ENCODE measurements at places on chromosomes 2 and 18. TPM values are rescaled to one million over a fixed set of nuclear protein-coding genes. Genes with fewer than 3 reads are reported as not detected.

Gene AGAP1
- total RNA-seq = 39.4 TPM

DNA sequence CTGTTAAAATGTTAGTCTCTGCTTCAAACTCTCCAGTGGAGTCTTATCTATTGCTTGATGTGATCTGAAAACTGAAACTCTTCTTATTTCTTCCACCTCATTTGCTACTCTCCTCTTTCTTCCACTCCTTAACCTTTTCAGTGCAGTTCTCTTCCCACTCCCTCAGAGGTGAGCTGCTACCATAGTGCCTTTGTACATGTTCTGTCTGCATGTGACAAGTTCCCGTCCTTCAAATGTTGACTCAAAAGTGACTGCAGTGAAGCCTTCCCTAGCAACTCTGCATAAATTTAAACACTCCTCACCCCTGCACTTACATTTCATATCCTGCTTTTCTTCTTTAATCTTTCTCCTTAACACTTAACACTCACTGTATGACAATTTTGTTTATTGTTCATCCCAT is 12.1 kb downstream of the SGO2 start:
- DNase-seq = no peak
- H3K27me3 ChIP-seq = no peaks in the 10 kb centered on the region
- H3K4me1 ChIP-seq = no peaks in the 10 kb centered on the region
- no peak overlapping the region for H3K4me3 ChIP-seq

Gene SALL3
- total RNA-seq = 0.28 TPM

GRCh38 chr2:134505446-134505845 is 213.4 kb downstream of the TMEM163 start:
- H3K4me3 ChIP-seq = no peak overlapping the region
- no peaks in the 10 kb centered on the region for H3K27me3 ChIP-seq
- no peaks in the 10 kb centered on the region for H3K36me3 ChIP-seq
- no peaks in the 10 kb centered on the region for H3K4me1 ChIP-seq

- no peaks in the 10 kb centered on the region for H3K4me1 ChIP-seq
- no peak overlapping the region for H3K4me3 ChIP-seq
These were observed 74.8 kb downstream of the EMX1 start for GRCh38 chr2:72991980-72992733.

- no peaks in the 10 kb centered on the region for H3K4me1 ChIP-seq
- H3K27ac ChIP-seq = no peak overlapping the region
- no peaks in the 10 kb centered on the region for H3K27me3 ChIP-seq
- DNase-seq = no peak
- no peak overlapping the region for H3K4me3 ChIP-seq
- no peaks in the 10 kb centered on the region for H3K36me3 ChIP-seq
These were observed 112.0 kb downstream of the VIT start for GRCh38 chr2:36808386-36809068.

- H3K27ac ChIP-seq = peak overlapping the region; percentile 56
- H3K27me3 ChIP-seq = no peaks in the 10 kb centered on the region
- H3K4me3 ChIP-seq = no peak overlapping the region
- peaks cover 9% of the 10 kb centered on the region for H3K4me1 ChIP-seq
These were observed 90.8 kb downstream of the WDSUB1 start for GRCh38 chr2:159195697-159196096.

- no peaks in the 10 kb centered on the region for H3K4me1 ChIP-seq
- H3K36me3 ChIP-seq = no peaks in the 10 kb centered on the region
- H3K27me3 ChIP-seq = no peaks in the 10 kb centered on the region
- DNase-seq = no peak
- H3K4me3 ChIP-seq = no peak overlapping the region
- no peak overlapping the region for H3K27ac ChIP-seq
These were observed 566.9 kb downstream of the BCL11A start for GRCh38 chr2:59986511-59986910.

Gene SLC66A2
- 26.5 TPM for total RNA-seq

Gene FAM228A
- 0.80 TPM for total RNA-seq

- H3K4me3 ChIP-seq = no peak overlapping the region
- H3K27ac ChIP-seq = no peak overlapping the region
- no peaks in the 10 kb centered on the region for H3K27me3 ChIP-seq
These were observed 11.2 kb downstream of the NCK2 start for GRCh38 chr2:105755895-105756294.

GRCh38 chr18:35352778-35353177 is 8.6 kb upstream of the ZNF24 start:
- no peak overlapping the region for H3K27ac ChIP-seq
- no peak for DNase-seq
- no peaks in the 10 kb centered on the region for H3K36me3 ChIP-seq
- H3K4me3 ChIP-seq = no peak overlapping the region
- H3K27me3 ChIP-seq = no peaks in the 10 kb centered on the region
- H3K4me1 ChIP-seq = peaks cover 1% of the 10 kb centered on the region

GRCh38 chr2:172434821-172435605 is 7.6 kb downstream of the ITGA6 start:
- DNase-seq = no peak
- no peaks in the 10 kb centered on the region for H3K27me3 ChIP-seq
- H3K36me3 ChIP-seq = no peaks in the 10 kb centered on the region
- peaks cover 8% of the 10 kb centered on the region for H3K4me1 ChIP-seq

Gene CFC1
- total RNA-seq = 9.1 TPM

DNA sequence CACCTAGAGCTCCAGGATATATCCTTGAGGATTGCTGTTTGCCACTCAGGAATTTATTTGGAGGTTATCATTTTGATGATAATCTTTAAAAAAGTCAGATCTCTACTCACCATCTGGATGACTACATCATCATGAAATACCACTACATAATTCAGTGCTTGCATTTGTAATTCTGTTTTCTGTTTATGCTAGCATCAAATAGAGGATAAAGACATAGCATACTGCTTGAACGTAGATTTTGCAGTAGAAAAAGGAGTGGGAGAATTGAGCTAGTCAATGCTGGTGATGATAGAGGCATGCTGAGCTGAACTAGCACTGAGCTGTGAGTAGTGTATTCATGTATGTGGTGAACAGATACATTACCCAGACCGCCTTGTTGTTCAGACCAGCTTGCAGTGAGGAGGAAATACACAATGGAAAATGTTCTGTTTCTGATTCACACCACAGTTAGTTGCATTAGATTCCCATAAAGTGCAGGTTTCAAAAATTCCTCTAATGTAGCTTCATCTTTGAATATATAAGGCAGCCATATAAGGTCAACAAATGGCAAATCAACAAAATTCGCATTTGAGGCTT is 68.8 kb upstream of the CDC42EP3 start:
- H3K27ac ChIP-seq = no peak overlapping the region
- H3K36me3 ChIP-seq = no peaks in the 10 kb centered on the region
- no peak overlapping the region for H3K4me3 ChIP-seq
- no peaks in the 10 kb centered on the region for H3K4me1 ChIP-seq
- no peak for DNase-seq

Gene HNMT
- 45.9 TPM for total RNA-seq

Gene SKOR2
- total RNA-seq = not detected

Gene ALLC
- total RNA-seq = not detected

DNA sequence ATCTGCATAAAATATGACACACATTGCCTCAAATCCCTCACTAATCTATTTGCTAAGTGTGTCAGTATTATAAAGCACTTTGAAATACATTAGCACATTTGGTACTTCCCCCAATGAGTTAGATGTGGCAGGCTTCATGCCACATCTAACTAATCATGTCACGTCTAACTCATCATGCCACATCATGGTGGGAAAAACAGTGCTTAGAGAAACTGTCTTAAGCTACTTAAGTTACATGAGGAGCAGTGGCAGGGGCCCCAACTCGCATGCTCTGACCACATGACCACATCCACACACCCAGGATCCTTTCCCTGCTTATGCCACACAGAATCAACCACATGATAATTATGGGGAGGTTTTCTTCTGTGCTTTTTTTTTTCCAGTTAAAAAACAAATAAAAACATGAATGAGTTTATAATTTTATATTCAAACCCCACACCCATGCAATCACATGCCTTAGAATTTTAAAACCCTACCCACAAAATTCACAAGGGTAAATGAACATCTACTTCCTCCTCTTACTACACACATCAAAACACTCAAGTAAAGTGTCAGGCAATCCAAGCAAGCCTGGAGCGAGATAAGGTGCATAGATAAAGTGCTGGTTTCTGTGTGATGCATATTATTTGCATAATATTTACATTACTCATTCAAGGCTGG is 1.6 kb downstream of the ABCA12 start:
- no peak overlapping the region for H3K27ac ChIP-seq
- H3K27me3 ChIP-seq = no peaks in the 10 kb centered on the region
- DNase-seq = no peak
- H3K4me1 ChIP-seq = no peaks in the 10 kb centered on the region
- H3K36me3 ChIP-seq = no peaks in the 10 kb centered on the region
- H3K4me3 ChIP-seq = no peak overlapping the region

GRCh38 chr2:120480346-120480902 is 134.5 kb downstream of the INHBB start:
- H3K27ac ChIP-seq = no peak overlapping the region
- H3K36me3 ChIP-seq = no peaks in the 10 kb centered on the region
- no peak for DNase-seq
- H3K4me3 ChIP-seq = no peak overlapping the region

DNA sequence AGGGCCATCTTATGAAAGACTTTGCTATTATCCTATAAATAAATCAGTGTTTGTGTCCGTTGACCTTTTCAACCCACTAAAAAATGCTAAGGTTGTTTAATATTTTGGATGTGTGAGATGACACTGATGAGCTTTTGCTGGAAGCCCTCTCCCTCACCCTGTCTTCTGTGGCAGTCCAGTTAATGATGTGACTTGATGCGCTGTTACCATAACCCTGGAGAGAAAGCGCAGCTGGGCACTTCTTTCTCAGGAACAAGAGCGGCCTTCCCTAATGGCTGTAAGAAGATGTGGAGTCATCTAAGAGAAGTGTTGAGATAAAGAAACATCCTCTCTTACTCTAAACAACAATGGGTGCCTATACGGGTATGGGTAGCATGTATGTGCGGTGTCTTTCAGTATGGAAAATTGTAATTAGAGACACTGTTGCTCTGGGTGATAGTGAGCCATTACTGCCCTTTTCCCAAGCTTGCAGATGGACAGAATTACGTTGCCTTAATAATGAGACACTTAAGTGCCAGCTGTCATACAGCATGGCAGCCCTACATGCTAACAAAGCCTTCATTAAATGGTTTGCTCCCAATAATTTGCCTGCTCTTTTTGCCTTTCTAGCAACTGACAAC is 165.6 kb upstream of the NABP1 start:
- DNase-seq = peak; percentile 96
- H3K4me3 ChIP-seq = no peak overlapping the region
- H3K27me3 ChIP-seq = no peaks in the 10 kb centered on the region
- no peak overlapping the region for H3K27ac ChIP-seq

DNA sequence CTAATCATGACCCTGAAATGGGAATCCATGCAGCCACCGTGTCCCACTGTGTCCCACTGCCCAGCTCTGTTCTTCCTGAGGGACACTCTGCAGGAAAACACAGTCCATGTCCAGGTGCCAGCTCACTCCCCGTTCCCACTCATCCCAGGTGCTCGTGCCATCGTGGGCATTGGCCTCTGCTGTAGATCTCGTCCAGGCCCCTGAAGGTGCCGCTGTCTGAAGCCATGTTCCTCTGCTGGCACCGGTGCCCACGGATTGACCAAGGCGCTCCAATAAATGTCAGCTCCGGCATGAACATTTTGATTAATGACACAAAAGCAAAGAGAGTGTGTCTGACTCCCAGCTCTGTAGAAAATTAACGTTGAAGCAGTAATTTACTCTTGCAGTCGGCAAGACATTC is 280.1 kb upstream of the SALL3 start:
- no peak overlapping the region for H3K4me3 ChIP-seq
- H3K27me3 ChIP-seq = peaks cover 9% of the 10 kb centered on the region
- H3K27ac ChIP-seq = no peak overlapping the region
- H3K4me1 ChIP-seq = no peaks in the 10 kb centered on the region
- no peak for DNase-seq

Gene IL18RAP
- 1.00 TPM for total RNA-seq

- H3K4me3 ChIP-seq = no peak overlapping the region
- no peaks in the 10 kb centered on the region for H3K4me1 ChIP-seq
- no peaks in the 10 kb centered on the region for H3K36me3 ChIP-seq
- DNase-seq = peak; percentile 35
These were observed 754.6 kb upstream of the SOX11 start for GRCh38 chr2:4937550-4937949.

- DNase-seq = no peak
- no peak overlapping the region for H3K4me3 ChIP-seq
- H3K27me3 ChIP-seq = no peaks in the 10 kb centered on the region
- no peak overlapping the region for H3K27ac ChIP-seq
- H3K36me3 ChIP-seq = no peaks in the 10 kb centered on the region
These were observed 110.2 kb downstream of the APOB start for GRCh38 chr2:20933714-20934113.

Gene ANKRD23
- total RNA-seq = 6.4 TPM

DNA sequence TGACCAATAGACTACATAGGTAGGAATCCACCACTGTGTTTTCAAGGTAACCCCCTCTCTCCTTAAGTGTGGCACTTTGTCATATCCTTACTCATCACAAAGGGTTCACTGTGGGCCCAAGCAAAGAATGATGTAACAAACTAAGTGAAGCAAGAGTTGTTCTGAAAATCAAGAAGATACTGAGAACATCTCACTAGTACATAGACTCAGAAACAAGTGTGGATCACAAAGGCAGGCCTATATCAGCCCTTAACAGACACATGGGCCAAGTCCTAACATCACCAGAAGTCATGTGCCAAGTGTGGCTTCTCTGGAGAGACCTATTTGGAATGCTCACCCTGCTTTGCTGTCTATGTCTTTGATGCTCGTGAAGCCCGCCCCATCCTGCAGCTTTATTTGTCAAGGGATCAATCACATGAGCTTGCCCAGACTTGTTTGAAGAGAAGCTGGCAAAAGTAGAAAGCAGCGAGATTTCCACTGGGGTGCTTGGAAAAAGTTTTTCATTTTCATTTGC is 131.2 kb upstream of the TTC39C start:
- H3K27me3 ChIP-seq = no peaks in the 10 kb centered on the region
- no peak for DNase-seq
- no peaks in the 10 kb centered on the region for H3K36me3 ChIP-seq
- H3K4me3 ChIP-seq = no peak overlapping the region

GRCh38 chr18:48790869-48791635 is 159.7 kb downstream of the SMAD7 start:
- H3K27ac ChIP-seq = peak overlapping the region; percentile 87
- no peak for DNase-seq
- no peaks in the 10 kb centered on the region for H3K27me3 ChIP-seq
- H3K36me3 ChIP-seq = no peaks in the 10 kb centered on the region
- H3K4me3 ChIP-seq = no peak overlapping the region

Gene PUM2
- 145 TPM for total RNA-seq

GRCh38 chr18:2642771-2643170 is 12.8 kb upstream of the SMCHD1 start:
- no peaks in the 10 kb centered on the region for H3K36me3 ChIP-seq
- no peak overlapping the region for H3K4me3 ChIP-seq
- no peaks in the 10 kb centered on the region for H3K4me1 ChIP-seq
- DNase-seq = no peak

Gene RGPD8
- 10.2 TPM for total RNA-seq

GRCh38 chr2:204973616-204974015 is 428.3 kb downstream of the PARD3B start:
- DNase-seq = no peak
- no peak overlapping the region for H3K27ac ChIP-seq
- no peaks in the 10 kb centered on the region for H3K27me3 ChIP-seq
- no peaks in the 10 kb centered on the region for H3K36me3 ChIP-seq
- peaks cover 4% of the 10 kb centered on the region for H3K4me1 ChIP-seq
- H3K4me3 ChIP-seq = no peak overlapping the region
